Right cardiac atrium (tissue), 5 donors: ENCODE measurements at places on chromosomes 5 and 9. TPM values are rescaled to one million over a fixed set of nuclear protein-coding genes. Genes with fewer than 3 reads are reported as not detected.

GRCh38 chr5:133783481-133783880 is 171.1 kb upstream of the FSTL4 start:
- no peak for DNase-seq

GRCh38 chr9:131399972-131400371 is 6.1 kb downstream of the PRRC2B start:
- no peak for DNase-seq

Gene CCDC192
- not detected for total RNA-seq

- DNase-seq: no peak
These were observed 115.3 kb downstream of the CD180 start for GRCh38 chr5:67081261-67081660.

- DNase-seq: no peak
These were observed 803.1 kb upstream of the WWC1 start for GRCh38 chr5:167488371-167488770.

DNA sequence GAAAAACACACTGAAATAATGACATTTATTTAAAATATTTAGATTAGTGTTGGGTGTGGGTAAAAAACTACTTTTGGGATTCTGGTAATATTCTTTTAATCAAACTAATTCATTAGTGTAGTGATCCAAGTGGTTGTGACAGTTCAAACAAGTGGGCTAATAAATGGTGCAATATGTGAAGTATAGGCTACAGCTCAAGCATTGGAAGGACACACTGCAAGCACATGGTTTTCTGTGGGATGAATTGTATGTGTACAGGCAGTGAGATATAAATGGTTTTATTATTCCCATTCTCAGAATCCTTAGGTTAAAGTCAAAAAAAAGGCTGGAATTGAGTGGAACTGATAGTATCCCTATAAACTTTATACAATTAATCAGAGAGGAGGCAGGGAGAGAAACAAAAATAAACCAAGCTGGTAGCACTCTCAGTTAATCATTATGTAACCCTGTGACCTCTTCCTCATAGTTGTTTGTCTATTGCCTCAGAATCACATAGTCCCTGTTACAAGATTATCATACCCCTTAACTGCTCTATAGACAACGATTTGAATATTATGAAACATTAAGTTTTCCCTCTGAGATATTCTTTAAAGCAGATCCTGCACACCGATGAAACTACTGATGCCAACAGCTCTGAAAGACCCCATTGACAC is 1755.4 kb upstream of the ACO1 start:
- no peak for DNase-seq

GRCh38 chr5:42905827-42906226 is 94.1 kb upstream of the SELENOP start:
- DNase-seq: no peak

- DNase-seq: no peak
These were observed 29.3 kb upstream of the STOM start for GRCh38 chr9:121399126-121399882.

- DNase-seq: no peak
These were observed 362.6 kb downstream of the DNAH5 start for GRCh38 chr5:13581914-13582313.
